Tongue (tissue), 3 donors: ENCODE measurements at places on chromosomes 4 and X.

- no peak for DNase-seq
These were observed 212.9 kb downstream of the ARHGAP10 start for GRCh38 chr4:147944670-147945260.

DNA sequence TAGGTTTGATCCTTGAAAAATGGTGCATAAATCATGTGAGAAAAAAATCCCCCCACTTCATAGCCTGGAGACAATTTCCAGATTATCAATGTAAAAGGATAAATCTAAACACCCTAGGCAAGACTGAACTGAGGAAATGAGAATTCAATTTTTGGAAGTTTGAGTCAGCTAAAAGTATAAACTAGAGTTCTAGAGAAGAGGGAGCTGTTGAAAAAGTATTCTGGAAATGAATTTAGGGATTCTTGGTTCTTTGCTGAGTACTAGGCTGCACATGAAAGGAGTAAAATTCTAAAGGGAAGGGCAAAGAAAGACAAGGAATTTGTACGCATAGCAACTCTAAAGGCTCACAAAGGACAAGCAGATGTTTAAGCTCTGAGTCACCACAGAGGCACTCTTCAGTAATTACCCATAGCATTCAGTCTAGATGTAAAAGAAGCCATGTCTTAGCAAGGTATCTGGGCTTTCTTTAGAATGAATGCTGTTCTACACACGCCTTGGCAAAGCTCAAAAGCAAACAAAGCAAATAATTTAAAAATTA is 896.5 kb downstream of the PDHA2 start:
- DNase-seq = no peak

DNA sequence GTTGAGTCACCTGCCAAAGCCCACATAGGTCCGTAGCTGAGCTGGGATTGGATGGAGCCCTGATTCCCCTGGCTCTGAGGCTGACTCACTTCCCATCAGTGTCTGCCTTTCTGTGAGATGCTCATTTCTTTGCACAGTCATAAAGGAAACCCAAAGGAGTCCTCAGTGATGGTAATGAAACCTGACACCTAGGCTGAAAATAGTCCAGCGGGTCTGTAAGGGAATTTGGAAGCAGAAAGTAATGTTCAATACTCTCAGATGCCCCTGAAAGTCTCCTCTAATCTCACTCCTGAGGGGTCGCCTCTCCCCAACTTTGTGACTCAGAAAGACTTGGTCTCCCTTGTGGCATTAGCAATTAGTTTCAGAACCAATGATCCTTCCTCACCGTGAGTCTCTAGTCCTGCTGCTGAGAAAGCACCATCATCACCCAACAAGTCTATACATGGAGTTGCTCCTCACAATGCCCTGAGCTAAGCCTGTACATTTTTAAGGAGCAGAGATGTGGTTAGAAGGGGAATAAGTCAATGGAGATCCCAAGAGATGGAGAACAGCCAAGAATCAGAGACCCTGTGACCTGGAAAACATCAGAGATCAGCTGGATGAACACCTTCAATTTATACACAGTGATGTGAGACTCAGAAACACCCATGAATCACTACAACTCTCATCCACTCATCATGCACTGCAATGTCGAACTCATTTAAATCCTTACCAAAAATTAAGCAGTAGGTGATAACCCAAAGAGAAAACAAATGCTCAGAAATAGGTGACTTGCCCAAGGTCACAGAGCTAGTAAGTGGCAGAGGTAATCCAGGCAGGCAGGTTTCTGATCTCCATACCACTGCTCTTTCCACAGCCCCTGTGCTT is 219.0 kb upstream of the CPEB2 start:
- DNase-seq = no peak

DNA sequence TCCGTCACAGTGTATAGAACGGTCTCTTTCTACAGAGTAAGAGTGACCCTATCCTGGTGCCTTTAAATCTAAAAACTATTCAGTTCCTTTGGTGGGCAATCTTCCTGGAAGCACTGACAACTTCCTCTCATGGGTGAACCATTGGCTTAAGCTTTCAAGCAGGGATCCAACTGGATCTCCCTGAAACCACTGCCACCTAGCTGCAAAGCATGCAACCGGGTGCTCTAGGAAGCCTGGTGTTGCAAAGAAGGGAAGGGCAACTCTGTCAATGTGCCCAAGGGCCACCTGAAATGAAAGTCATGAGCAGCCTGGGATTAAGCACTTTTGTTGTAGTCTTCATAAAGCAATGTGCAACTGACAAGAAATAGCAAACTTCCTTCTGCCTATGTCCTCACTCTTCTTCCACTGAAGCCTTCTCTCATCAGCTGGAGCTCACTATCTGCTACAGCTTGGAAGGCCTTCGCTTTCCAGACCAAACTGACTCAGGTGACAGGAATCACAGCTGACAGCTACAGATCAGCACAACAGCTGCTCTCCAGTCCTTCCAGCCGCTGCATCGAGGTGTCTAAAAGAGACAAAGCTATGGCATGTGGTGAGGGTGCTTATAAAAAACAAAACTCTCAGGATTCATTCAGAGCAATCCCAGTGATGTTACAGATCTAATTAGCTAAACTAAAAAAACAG is 46.1 kb downstream of the SETD7 start:
- no peak for DNase-seq

DNA sequence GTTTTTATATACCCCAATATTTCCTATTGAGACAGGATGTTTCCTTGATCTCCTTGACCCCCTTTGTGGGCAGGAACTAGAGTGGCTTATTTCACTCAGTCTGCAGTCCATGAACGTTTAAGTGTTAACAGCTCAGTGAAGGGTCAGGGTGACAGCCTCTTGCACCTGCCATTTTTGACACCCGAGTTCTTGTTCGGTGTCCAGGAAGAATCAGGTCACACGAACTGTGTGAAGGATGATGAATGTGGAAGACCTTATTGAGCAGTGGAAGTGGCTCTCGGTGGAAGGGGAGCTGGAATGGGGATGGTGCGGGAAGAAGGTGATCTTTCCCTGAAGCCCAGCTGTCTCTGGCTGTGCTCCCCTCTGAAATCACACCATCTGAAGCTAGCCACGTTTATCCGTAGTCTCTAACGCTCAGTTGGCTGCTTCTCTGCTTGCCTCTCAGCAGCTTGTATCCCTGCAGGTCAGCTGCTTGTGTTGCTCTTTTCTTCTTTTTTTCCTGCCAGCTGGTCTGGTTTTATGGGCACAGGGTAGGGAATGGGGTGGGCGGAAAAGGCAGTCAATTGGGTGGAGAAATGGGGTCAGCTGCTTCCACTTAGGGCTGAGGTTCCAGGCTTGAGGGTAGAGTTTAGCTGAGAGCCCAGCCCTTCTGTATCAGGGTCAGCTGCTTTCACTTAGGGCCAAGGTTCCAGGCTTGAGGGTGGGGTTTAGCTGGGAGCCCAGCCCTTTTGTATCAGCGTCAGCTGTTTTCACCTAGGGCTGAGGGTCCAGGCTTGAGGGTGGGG is 29.0 kb upstream of the CCNG2 start:
- peak; percentile 80 for DNase-seq

GRCh38 chr4:98864560-98864959 is 64.4 kb downstream of the EIF4E start:
- no peak for DNase-seq

DNA sequence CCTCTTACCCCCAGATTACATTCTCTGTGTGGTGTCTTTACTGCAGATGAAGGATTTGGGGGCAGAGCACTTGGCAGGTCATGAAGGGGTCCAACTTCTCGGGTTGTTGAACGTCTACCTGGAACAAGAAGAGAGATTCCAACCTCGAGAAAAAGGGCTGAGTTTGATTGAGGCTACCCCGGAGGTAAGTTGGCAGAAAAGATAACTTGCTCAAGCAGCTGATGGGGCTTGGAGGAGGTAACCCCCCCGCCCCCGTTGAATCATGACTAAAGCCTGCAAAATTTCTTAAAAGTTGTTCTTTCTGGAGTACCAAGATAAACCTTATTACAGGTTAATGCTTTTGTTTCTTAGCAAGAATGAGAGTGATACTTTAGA is 1.5 kb downstream of the CCNG2 start:
- no peak for DNase-seq

DNA sequence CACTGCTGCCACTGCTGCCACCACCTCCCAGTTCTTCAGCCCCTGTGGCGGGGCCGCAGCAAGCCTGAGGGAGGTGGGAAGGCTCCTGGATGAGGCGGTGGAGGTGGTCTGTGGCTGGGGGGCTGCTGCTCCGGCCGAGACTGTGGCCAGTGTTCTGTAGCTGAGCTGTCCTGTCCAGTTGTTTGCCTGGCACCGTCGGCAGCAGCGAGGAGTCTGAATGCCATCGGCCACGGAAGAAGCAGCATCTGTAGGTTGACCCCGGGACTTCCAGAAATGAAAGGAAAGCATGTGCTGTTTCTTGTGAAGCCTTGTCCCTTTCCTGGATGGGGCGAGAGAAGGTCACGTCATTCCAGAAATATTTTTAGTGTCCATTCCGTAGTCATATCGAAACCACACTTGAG is 3.3 kb downstream of the C4orf54 start:
- peak; percentile 54 for DNase-seq

DNA sequence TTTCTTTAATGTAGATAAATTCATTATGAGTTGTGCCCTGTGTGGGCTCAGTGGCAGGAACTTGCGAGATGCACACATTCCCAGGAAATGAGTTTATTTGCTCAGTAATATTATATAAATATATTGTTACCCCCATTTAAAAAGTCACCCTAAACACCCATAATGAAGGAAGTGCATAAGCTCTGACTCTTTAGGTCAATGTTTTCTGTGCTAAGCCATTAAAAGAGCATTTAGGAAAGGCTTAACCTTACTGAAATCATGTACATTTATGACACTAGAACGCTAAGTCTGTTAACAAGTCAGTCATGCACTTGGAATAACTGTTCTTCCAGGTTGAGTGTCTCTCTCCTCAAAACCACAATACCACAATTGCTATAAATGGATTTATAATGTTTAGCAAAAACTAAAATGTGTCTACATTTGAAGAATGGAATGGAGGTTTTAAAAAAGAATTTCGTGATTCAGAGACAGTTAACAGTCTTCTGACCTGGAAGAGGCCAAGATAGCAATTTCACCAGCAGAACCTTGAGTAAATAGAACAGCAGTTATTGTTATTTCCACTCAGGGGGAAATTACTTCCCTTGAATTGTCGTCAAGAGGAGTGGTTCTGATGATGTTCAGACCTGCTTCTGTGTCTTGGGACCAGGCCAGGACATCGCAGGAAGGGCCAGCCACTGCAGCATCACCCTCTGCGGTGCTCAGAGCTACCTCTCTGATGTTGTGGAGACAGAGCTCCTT is 91.1 kb upstream of the VEGFC start:
- no peak for DNase-seq

- no peak for DNase-seq
These were observed 6.3 kb downstream of the GSTCD start for GRCh38 chr4:105714932-105715331.

DNA sequence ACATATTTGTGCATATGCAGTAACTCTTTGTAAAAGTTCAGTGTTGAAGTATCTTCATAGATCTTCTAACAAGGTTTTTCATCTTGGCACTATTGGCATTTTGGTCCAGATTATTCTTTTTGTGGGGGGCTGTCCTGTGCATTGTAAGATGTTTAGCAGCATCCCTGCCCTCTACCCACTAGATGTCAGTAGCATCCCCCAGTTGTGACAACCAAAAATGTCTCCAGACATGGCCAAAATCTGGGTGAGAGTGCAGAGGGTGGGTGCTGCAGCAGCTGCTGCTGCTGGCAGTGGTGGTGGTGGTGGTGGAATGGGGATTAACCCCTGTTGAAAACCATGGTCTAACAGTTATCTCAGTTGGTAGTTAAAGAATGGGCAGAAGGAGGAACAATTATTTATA is 370.0 kb downstream of the GPAT3 start:
- peak; percentile 32 for DNase-seq

DNA sequence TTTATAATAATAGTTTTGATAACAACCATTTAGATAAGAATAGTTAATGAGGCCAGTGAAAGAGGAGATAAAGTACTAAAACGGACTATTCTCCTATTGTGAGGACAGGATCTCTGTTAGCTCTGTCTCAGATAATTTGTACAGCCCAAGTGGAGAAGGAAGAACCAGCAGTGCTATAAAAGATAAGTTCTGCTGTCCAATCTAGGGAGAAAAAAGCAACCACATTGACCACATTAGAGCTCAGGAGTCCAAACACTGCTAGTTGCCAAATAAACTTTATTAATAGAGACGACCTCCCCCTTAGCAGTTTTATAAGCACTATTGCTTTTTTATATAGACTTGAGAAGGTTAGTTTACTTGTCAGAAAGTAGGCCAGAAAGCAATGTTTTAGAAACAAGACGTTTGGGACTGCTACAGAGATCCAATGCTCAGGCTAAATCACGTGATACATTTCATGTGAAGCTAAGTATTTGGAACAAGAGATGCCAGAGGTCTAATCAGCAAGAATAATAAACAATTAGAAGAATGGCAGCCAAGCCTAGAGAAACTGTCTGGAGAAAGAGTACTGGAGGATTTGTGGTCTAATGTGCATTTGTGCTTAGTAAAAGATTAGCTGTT is 15.9 kb downstream of the IL15 start:
- DNase-seq = peak; percentile 33

GRCh38 chr4:159413306-159413943 is 310.5 kb downstream of the RAPGEF2 start:
- DNase-seq = peak; percentile 81

DNA sequence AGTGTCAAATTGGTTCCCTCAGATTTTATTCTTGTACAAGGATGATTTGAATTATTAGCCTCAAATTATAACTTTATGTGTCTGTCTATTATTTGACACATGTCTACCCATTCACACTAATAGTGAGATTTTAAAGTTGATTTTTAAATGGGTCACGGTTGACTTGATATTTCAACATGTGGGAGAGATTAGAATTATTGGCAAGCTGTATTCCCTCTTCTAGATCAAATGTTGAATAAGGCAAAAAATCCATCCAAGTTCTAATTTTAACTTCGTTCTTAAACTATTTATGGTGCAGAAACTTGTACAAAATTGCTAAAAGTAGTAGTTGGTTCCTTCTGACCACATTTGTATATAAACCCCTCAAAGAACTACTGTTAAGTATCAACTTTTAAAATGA is 1498.0 kb downstream of the STIM2 start:
- DNase-seq = peak; percentile 11
